CD4-positive, alpha-beta T cell treated with Interferon alpha-2 for 1 hour (primary cell): ENCODE measurements at places on chromosomes 6 and 20.
A peak's percentile ranks its signal among the peaks of the same experiment; 100 is the strongest.

GRCh38 chr20:52191132-52191915 lies at the start of gene ZFP64:
TSS of gene ZFP64 (minus strand) at chr20:52191779. CDS start at chr20:52191636, 143 bp downstream.
- DNase-seq = peak; percentile 73

DNA sequence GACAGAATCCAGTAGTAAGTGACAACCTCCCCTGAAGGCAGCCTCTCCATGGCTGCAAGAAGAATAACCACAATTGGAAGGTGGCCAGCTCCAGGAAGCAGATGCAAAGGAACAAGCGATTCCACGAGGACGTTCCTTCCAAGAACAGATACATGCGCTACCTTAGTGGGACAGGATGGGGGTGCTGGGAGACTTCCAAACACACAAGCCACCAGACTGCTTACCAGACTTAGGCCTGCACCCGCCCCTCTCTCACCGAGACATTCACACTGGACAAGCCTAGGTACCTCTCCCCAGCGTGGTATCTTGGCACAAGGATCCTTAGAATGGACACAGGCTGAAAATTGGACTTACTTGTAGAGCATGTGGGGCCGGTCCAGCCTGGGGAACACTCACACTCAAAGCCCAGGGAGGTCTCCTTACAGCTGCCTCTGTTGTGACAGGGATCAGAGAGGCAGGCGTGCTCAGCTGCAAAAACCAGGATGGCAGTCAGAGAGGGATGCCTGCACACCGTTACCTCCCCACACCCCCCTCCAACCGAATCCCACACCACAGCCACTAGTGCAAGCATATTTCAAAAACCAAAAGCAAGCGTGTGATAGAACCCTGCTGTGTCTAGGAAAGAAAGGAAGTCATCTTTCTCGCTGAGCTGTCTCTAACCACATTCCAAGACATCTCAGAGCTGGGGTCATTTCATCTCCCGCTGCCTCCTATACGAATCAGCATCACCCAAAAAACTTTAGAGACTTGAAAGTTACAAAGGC lies 22.4 kb downstream of the JAG1 start:
- DNase-seq = no peak

GRCh38 chr6:116971959-116972358 lies 94.9 kb downstream of the RFX6 start:
- no peak for DNase-seq

GRCh38 chr20:38833857-38834164 lies 28.3 kb downstream of the PPP1R16B start:
- peak; percentile 59 for DNase-seq
